ENCODE measurements at places on chromosomes 2 and 18.

DNA sequence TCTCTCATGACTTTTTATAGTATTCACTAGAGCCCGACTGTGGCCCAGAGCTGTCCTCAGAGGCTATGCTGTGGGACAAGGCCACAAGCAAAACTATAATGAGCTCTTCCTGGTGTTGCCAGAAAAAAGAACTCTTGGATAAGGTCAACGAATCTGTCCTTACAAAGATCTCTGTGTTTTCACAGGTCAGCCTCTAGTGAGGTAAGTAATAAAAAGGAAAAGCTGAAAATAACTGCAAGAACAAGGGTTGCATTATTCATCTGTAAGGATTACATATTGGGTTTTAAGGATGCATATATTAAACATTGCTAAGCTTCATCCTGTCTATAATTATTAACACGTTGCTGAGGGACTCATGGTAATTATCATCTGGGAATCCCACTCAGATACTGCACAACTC, 62.8 kb upstream of the ATL2 start:
- no peak for DNase-seq

DNA sequence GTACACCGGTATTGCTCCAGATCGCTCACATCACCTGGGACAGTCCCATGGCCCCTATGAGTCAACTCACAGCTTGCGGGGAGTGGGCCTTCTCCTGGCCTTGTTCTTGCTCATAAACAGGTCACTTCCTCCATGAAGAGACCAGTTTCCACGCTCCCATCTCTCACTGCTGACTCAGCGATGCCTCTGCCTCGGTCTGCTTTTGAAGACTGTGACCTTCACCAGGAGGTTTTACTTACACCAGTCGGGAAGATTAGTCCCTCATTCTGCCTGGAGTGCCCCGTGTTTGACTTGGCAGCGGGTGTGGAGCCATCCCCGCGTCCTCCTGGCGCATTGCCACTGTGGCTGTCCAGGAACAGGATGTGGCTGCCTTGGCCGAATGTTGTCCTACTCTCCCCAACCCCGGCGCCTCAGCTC, 159.8 kb downstream of the RHBDD1 start:
- peak; percentile 65 for DNase-seq

DNA sequence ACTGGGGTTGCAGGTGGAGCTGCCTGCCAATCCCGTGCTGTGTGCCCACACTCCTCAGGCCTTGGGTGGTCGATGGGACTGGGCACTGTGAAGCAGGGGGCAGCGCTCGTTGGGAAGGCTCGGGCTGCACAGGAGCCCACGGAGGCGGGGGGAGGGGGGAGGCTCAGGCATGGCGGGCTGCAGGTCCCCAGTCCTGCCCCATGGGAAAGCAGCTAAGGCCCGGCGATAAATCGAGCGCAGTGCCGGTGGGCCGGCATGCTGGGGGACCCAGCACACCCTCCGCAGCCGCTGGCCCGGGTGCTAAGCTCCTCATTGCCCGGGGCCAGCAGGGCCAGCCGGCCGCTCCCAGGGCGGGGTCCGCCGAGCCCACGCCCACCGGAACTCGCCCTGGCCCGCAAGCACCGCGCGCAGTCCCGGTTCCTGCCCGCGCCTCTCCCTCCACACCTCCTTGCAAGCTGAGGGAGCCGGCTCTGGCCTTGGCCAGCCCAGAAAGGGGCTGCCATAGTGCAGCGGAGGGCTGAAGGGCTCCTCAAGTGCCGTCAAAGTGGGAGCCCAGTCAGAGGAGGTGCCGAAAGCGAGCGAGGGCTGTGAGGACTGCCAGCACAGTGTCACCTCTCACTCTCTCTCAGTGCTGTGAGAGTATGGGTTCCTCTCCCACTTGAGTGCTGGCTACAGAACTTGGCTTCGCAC, 1210.6 kb upstream of the NXPH2 start:
- no peak for DNase-seq

- DNase-seq = no peak
Measured at GRCh38 chr2:170827841-170828532, 11.3 kb downstream of the GAD1 start.

DNA sequence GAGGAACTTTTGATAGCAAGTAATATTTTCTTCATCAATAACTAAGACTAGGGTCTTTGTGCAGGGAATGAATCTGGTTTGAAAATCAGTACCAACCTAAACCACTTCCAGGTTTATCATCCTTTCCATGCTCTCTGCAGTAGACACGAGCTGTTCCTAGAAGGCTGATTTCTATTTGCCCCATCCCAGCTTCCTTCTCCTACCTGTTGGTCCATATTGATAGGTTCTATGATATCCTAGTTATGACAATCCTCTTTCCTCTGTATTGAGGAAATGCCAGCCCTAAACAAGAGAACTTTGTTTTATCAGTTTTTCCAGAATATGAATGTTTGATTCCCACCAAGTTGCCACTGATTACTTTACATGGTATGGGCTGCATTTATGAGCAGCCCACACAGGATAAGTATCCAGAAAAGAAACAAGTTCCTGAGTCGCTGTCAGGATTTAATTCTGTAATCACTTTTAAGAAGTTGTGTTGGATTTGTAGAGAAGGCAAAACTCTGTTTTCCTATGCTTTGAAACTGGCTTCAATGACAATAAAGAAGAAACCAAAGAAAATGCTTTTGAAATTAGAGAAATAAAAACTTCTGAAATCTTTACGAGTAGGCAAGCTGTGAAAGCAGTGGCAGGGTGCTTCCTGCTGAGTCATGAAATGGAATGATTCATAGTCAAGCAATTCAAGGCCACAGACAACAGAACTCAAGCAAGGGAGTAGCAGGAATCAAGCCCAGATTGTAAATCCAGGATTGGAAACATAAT, 37.3 kb upstream of the TANK start:
- DNase-seq = peak; percentile 66

DNA sequence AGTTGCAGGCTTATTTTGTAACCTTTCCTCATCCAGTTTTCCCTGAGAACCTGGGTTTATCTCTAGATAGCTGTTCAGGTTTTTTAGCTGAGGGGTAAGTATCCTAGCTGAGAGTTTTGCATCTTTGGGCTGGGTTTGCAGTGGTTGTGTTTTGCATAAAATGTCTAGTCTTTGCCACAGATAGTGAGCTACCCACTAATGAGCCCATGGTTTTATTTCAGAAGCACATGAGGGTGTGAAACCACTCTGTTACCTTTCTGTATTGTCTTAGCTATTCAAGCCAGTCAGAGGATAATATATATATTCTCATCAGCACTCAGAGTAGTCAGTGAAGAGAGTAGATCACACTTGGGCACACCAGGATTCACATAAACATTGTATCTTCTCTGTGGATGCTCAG, 24.6 kb upstream of the TXNDC2 start:
- no peak for DNase-seq

DNA sequence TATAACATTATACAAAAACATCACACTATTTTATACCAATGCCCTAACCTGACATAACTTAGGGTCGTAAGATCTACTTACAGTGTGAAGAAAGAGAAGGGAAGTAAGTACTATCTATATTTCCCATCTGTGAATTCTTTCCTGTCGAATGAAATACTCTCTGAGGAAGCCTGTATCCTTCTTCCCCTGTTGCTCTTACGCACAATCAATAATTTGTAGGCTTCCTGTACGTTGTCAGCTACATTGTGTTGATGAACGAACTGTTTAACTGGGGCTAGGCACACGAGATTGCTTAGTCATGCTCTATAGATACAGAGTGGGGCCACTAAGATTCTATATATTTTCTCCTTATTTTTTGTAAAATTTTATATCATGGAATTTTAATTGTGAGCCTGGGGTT, 1125.0 kb upstream of the CELF4 start:
- no peak for DNase-seq

- no peak for DNase-seq
Measured at GRCh38 chr2:200340508-200341224, 34.2 kb downstream of the SPATS2L start.

DNA sequence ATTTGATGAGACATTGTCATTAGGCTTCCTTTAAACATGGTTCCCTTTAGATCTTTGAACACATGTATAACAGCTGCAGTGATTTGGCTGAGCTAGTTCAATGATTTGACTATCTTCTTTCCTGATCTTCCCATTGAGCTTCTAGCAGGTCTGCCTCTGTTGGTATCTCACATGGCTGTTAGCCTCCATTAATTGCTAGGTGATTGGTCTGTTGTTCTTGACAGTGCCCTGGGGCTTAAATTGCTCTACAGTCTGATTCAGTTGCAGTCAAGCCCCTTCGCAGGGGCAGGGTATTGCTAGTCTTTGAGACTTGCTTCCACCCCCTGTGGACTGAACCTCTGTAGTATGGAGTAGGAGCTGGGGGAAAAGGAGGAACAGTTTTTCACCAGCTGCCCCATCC, 24.1 kb downstream of the SKA1 start:
- no peak for DNase-seq

DNA sequence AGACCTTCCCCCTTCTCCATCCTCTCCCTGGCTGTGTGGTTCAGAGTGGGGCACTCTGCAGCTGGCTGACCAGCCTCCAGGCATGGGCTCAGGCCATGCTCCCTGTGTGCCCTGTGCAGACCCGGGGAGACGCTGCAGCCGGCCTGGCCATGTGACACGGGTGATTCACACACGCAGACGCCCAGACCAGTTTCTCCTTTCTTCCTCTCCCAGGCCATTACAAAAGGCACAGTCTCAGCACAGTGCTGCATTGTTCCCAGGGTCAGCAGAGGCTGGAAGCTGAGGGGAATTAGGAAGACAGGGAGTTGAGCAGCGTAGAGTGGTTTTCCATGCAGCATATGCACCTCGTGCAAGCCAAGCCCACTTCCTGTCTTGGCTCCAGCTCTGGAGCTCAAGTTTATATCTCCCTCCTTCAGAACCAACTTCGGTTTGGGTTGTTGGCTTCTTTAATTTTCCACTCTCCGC, 288.5 kb downstream of the TNS1 start:
- no peak for DNase-seq

GRCh38 chr18:34650121-34650545, 60.0 kb upstream of the DTNA start:
- no peak for DNase-seq

GRCh38 chr2:29952973-29953372, 31.6 kb upstream of the ALK start:
- no peak for DNase-seq

DNA sequence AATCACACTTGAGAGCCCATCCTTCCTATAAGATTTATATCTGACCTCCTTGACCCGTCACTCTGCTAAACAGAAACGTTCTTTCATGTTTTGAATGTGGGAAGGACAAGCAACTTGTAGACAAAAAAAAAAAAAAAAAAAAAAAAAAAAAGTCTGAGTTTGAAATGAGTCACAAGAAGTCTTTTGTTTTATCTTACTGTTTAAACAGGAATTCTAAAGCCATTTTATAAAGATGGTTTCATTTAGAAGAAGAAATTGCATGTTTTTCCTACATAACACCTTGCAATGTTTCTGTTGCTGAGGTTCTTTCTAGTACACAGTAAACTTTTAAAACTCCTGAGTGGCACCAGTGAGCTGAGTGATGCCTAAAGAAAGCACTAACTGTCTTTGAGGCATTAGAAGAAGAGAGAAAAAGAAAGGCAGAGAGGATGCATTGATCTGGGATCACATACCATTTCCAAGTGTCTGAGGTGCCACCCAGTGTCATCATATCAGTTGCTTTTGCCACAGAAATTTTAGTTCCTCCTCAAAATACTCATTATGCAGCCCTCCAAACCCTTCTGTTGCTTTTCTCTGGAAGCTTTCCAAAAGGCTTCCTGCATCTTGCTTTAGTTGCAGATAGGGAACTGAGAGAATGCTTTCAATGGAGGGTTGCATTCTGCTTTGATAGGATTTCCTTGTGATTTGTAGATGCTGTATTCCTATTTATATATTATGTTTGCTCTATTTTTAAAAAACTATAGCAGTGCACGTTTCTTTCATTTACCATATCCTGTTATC, 69.1 kb downstream of the ACVR2A start:
- DNase-seq = no peak

GRCh38 chr2:31442376-31442775, 27.8 kb upstream of the XDH start:
- DNase-seq = no peak

DNA sequence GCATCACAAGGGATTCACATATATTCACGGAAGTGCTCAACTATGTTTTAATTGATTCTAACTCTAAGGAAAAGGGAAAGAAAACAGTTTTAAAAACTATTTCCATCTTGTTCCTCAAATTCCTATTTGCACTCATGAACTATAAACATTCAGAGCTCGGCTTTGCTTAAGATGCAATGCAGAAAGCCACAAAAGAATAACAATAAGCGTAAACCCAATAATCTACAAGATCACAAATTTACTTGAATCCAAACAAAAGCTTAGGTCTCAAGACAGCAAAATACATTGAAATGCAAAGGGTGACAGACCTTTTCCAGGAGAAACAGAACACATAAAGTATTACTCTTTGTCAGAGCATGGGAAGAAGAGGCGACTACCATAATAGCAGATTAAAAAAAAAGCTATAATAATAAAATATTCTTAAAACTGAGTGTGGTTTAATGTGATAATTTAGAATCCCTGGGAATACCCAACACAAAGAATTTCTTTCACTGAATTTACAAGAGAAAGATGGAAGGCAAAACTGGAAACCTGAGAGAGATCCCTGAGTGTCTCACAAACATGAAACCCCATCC, 1094.9 kb downstream of the LRP1B start:
- DNase-seq = no peak

GRCh38 chr18:78814766-78815165, 164.9 kb upstream of the SALL3 start:
- no peak for DNase-seq

Measured in activated effector memory CD4-positive, alpha-beta T cell treated with anti-CD3 and anti-CD28 coated beads, Interleukin-2, amount 50 U/mL, for 16 hours (primary cell).